Foreskin melanocyte (primary cell): ENCODE measurements at places on chromosomes 13 and 19.

DNA sequence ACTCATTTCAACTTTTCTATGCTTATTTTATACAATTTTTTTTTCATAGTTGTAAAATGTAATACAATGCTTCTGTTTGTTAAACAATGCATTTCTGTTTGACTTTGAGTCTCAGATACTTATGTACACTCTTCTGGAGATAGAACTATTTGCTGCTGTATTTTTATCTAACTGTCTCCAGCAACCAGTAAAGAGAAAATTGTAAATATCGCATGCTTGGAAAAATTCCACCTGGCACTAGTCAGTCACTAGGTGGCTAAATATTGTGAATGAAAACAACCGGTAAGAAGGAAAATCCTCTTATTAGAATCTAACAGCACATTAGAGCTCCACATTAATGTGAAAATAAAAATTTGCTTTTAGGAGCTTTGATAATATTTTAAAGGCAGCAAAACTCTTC is 876.5 kb downstream of the PCDH9 start:
- DNase-seq, result no peak

DNA sequence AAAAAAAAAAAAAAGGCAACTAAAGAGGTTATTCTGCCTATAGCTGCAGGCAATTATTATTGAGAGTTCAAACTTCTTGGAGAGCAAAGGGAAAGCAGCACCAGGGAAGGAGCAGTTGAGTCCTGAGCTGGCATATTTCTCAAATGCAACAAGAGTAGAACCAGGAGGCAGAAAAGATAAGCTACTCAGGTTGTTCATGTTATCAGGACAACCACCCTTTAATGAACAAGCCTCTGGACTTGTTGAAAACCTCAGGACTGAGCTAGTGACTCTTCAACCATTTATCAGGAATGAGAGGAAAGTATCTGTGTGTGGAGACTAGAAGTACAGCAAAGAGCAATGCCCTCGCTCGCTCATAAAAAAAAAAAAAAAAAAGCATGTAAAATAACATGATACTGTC is 183.0 kb downstream of the KCTD12 start:
- no peak for DNase-seq

DNA sequence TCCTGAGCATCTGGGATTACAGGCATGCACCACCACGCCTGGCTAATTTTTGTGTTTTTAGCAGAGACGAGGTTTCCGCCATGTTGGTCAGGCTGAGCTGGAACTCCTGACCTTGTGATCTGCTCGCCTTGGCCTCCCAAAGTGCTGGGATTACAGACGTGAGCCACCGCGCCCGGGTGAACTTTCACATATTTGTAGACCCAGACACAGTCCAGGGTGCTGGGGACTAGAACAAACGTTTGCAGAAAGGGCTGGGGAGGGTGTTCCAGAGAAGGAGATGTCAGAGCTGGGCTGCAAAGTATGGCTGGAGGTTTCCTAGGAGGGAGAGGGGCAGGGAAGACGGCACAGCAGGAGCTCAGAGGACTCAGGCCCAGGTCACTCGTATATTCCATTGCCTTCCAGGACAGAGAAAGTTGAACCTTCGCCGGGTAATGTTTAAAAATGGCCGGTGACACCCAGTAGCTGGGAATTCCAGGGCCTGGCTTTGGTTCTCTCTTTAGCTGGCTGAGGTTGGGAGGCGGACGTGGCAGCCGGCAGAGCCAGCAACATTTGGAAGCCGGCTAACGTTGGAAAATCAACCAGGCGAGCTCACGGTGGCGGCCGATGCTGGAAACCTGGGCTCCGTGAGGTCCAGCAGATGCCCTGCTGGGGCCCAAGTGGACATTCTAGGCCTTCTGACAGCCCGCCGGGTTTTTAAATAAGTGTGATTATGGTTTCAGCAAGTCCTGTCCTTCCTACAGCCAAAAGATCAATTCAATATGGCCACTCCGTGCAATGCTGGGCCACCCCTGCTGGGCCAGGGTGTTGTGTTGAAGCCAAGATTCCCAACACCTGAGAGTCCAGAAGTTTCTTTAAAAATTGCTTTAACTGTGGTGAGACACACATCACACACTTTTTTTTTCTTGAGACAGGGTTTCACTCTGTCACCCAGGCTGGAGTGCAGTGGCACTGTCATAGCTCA is 41.5 kb downstream of the NFIC start:
- DNase-seq, result no peak

DNA sequence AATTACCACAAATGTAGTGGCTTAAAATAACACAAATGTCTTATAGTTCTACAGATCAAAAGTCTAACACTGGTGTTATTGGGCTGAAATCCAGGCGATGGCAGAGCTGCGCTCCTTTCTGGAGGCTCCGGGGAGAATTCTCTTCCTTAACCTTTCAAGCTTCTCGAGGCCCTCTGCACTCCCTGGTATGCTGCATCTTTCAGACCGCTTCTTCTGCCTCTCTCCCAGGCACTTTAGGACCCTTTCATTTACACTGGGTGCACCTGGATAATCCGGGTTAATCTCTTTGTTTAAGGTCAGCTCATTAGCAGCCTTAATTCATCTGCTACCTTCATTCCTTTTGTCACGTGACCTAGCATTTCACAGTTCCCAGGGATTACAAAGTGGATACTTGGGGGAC is 211.3 kb upstream of the RFC3 start:
- peak; percentile 38 for DNase-seq

DNA sequence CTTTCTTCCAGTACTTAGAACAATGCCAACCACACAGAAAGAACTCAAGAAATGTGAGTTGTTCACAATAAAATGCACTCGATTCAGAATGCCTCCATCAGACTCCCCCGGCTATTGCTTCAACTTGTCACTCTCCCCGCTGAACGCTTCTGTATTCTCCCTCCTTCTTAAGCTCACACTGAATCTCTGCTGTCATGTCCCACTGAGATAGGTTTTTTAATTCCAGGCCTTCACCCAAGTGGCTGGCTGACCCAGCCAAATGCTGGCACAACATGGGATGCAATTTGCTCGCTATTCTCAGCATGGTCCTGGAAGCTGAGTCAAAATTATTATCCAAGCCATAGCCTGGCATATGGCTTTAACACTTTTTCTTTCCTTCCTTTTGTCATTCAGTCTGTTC is 76.8 kb upstream of the SERP2 start:
- DNase-seq, result no peak

DNA sequence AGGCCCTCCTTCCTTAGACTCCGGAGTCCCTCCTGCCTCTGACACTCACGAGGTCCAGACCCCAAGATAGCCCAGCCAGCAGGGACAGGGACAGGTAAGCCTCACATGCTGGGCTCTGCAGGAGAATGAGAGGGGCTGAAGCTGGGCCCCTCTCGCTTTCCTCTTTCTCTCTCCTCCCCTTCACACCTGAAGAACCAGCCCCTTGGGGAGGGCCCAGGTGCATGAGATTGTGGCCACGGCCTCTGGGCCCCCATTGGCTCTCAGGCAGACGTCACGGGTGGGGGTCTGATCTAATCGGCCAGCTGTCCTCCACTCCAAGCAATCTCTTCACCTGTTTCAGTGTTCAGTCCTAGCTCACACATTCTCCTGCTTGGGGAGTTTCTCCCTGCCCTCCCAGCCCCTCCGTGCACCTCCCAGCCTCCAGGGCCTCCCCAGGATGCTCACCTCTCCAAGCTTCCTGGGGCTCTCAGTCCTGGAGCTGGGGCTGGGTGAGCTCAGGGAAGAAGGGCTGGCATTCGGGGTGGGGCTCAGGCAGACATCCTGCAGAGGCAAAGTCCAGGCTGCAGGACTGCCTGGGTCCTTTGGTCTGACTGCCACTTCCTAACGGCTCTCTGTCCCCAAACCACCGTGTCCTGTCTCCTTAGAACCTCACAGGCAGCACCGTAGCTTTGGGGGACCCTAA is 2.8 kb downstream of the TMEM150B start:
- no peak for DNase-seq

DNA sequence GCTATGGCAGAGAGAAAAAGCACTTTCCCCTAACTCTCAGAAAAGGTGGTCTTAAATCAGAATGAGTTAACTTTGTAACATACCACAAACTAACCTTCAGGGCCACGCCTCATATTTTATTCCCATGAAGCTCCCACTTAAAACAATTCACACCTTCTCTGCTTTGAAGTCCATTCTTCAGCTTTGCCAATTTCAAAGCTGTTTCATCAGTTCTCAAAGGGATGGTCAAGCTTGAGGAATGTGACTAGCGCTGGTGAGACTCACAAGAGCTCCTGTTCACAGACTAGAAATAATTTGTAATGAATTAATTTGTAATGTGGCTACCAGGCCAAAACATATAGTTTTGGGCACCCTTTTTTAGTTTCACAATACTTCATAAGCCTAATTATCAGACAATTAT is 68.2 kb downstream of the STK24 start:
- no peak for DNase-seq

DNA sequence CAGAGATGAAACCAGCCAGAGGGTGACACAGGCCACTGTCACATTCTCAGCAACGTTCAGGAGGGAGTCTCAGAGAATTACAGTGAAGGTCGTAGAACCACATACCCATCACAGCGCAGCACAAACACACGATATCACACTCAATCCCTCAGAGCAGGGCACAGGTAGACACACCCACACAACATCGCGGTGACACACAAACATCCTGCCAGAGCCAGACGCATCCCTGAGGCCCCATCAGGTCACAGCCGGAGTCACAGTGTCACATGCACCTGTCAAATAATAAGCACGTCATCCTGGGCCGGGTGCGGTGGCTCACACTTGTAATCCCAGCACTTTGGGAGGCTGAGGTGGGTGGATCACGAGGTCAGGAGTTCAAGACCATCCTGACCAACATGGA is 17.5 kb downstream of the ELAVL3 start:
- no peak for DNase-seq

DNA sequence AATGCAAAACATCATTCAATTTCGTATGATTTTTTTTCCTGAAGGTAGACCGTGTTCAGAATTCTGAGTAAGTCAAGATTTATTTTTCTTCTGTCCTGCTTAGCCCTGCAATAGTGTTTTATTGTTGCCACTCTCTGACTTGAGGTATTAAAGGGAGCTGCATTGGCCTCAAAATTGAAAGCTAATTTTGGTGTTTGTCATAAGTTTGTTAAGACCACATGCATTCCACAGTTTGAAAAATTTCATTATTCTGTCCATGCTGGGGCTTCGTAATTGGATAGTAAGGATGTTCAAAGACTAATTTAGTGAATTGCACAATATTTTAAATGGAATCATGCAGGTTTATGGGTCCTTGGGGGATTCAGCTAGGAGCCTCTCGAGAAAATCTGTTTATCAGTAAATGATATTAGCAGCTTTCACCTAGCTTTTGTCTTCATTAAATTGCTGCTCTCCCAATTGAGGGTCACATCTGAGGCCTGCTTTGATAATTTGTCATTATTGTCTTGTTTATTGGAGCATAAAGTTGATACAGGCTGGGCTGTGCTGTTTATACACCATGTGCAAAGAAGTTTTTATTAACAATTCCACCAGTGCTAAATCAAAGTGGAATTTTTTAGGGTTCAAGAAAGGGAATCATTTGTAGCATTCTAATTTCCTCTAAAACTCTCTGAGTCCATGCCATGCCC is 339.8 kb upstream of the OBI1 start:
- DNase-seq, result no peak

- DNase-seq, result no peak
These were observed 154.1 kb downstream of the ATP8A2 start for GRCh38 chr13:25525884-25526283.

- peak; percentile 77 for DNase-seq
These were observed at the start of gene CYSLTR2 for GRCh38 chr13:48653472-48653939. Gene CYSLTR2, plus strand, starts transcription at chr13:48653929. Its CDS starts 52,889 bp downstream, at chr13:48706818.

DNA sequence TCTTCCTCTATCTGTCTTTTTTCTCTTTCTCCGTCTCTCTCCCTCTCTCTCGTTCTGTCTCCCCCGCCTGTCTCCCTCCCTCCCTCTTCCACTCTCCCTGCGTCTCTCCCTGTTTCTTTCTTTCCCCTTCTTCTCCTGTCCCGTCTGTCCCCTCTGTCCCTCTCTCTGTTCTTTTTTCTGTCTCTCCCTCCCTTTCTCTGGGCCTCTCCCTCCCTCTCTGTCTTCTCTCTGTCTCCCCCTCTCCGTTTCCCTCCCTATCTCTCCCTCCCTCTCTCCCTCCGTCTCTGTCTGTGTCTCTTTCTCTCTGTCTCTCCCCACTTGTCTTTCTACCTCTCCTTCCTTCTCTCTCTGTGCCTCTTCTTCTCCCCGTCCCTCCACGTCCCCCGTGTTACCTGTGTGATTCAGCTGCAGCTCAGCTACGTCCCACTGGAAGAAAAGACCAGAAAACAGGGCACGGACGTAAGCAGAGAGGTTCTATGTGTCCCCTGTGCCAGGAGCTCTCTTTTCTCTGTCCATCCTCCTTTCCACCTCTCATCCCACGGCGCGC is 1.2 kb downstream of the CD70 start:
- no peak for DNase-seq

GRCh38 chr13:39417643-39418042 is 185.3 kb downstream of the LHFPL6 start:
- peak; percentile 75 for DNase-seq

DNA sequence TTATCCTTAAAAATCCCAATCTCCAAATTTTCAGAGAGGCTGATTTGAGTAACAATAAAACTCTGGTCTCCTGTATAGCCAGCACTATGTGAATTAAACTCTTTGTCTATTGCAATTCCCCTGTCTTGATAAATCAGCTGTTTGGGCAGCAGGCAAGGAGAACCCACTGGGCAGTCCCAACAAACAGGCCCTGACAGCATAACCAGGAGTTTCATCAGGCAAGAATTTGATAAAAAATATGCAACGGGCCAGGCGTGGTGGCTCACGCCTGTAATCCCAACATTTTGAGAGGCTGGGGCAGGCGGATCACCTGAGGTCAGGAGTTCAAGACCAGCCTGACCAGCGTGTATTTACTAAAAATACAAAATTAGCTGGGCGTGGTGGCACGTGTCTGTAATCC is 42.1 kb downstream of the STK24 start:
- no peak for DNase-seq

DNA sequence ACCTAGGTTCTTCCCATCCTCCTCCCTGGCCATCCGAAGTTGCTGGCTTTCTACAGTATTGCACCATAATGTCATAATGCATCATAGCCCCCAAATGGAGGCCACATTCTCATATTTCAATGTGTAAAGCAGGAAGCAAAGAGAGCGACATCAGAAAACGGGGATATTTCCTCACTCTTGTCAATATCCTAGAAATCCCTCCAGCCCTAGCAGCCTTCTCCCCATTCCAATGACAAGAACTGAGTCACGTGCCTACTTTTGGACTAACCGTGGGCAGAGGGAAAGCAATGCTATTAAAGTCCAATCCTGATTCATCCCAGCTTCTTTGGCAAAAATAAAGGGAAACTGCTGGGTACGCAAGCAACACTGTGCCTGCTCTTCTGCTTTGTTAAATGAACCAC is 4.3 kb upstream of the RAP2A start:
- DNase-seq, result no peak

- DNase-seq, result peak; percentile 34
These were observed 230.2 kb downstream of the TDRD3 start for GRCh38 chr13:60627071-60627686.

DNA sequence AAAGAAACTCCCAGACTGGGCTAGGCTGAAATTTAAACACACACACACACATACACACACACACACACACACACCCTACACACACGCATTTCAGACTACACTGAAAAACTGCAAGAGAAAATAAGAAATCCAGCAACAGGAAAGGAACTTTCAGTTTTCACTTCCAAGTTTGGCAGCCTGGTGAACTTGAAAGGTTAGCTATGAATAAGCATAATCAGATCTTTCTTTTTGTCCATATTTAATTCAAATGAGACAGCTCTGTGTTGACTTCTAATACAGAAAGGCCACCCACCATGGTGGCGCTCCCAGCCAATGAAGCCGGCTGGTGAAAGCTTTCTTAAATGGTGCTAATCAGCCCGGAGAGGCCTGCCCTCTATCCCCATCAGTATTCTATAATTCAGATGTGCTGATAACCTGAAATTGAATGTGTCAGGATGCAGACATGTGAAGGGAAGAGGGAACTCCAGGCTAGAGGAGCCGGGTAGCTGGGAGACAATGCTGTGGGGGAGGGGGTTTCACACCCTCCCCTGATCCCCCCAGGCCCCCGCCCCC is 108.3 kb upstream of the ZNF536 start:
- peak; percentile 20 for DNase-seq
